ENCODE measurements at places on chromosomes 16 and 17.

- peak; percentile 72 for DNase-seq
These were observed 3.4 kb downstream of the TRAF4 start for GRCh38 chr17:28747051-28747691.

GRCh38 chr16:82044585-82044911 is 9.5 kb downstream of the HSD17B2 start:
- DNase-seq: no peak

DNA sequence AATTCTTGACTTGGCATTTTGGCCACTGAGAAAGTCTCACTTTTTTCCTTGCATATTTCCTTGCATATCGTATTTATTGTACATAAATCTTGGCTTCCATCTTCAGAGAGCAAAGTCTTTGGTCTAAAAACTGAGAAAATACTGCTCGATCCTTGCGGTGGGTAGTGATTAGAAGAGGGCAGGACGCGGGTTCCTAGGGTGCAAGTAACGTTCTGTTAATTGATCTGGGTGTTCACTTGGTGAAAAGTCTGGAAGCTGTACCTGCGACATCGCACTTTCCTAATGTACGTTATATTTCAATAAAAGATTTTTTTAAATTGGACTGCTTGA is 758 bp upstream of the UBALD2 start:
- DNase-seq: no peak

GRCh38 chr17:61942085-61942484 is 14.3 kb upstream of the INTS2 start:
- no peak for DNase-seq

DNA sequence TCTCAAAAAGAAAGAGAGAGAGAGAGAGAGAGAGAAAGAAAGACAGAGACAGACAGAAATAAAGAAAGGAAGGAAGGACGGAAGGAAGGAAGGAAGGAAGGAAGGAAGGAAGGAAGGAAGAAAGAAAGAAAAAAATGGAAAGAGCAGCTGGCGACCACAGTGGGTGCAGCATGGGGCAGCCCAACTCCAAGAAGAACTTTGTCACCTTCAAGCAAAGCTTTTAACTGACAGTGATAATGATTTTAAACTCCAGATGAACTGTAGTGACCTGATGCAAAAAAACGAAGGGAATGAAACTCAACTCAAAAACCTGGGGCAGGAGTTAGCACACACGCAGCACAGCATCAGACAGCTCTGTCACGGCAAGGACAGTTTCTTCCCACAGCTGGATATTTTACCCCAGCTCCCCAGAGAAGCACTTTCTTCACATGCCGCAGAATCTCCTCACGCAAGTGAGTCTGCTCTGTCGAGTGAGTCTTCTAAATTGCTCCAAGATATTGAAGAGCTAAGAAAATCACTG is 5.0 kb upstream of the ARHGAP17 start:
- DNase-seq: no peak

DNA sequence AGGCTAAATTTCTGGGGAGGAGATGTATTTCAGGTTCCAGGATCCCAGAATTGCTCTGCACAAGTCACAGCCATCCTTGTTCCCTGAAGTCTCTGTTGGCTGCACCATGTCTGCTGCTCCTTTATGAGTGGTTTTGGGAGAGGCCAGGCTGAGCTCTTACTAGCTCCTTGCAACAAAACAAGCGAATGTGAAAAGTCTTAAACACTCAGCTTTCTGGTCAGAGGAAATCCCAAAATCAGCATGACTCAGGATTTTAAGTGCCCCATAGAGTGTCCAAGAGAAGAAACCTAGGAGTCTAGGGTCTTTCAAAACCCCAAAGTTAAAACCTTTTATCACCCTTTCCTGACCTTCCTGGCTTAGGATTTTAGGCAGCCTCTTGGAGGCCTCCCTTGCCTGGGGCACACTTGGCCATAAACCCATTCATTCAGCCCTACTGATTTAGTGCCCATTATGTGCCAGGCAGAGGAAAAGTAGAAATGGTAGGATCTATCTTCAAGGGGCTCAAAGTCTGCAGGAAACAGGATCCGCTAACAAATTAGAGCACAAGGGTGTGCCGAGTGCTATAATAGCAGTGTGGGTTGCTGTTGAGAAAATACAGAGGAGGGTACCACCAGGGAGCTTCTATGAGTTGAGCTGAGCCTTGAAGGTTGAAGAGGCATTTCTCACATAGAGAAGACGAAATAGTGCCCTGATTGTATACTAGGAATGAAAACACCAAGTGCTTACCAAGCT is 36.9 kb downstream of the SOST start:
- peak; percentile 20 for DNase-seq

GRCh38 chr16:24698308-24698707 is 31.1 kb upstream of the TNRC6A start:
- no peak for DNase-seq

DNA sequence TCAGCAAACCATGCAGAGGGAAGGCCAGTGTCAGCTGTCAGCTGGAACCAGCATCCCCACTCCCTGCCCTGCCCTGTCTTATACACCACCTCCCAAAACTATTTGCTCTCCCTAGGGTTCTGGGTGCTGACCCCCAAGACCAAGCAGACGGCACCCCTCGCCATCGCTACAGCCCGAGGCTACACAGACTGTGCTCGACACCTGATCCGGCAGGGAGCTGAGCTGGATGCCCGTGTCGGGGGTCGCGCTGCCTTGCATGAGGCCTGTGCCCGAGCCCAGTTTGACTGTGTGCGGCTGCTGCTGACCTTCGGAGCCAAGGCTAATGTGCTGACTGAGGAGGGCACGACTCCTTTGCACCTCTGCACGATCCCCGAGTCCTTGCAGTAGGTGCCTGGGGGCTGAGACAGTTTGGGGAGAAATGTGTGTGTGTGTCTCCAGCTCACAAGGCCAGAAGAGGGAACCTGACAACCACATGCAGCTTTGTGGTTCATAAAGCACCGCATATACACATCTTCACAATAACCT is 1.5 kb downstream of the ASB16 start:
- no peak for DNase-seq

DNA sequence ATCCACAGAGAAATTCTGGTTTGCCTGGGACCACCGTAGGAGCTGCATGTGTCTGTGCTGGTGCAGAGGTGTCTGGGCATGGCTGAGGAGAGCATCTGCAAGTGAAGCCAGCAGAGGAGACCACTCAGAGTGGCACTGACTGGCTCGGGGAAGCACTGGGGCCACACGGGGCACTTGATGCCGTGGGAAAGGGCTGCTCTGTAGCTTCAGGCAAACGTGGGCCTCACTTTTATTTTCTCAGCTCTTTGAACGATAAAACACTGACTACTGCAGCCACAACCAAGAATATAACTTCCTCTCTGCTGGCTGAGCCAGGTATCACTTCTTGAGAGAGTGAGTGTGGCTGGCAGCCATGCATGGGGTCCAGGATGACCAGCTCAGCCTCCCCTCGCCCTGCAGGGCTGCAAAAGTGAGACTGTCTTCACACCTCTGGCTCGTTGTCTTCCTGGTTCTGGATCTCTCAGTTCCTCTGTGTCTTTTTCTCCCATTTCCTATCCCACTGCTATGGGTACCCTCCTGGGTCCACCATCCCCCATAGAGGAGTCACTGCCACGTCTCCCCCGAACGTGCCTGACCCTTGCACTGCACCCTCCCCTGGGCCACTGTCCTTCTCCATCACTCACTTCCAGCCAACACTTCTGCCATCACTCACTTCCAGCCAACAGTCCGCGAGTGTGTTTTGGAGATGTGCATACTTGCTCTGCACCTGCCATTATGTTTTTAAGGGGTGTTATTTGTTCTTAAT is 201.4 kb upstream of the CHMP6 start:
- no peak for DNase-seq

DNA sequence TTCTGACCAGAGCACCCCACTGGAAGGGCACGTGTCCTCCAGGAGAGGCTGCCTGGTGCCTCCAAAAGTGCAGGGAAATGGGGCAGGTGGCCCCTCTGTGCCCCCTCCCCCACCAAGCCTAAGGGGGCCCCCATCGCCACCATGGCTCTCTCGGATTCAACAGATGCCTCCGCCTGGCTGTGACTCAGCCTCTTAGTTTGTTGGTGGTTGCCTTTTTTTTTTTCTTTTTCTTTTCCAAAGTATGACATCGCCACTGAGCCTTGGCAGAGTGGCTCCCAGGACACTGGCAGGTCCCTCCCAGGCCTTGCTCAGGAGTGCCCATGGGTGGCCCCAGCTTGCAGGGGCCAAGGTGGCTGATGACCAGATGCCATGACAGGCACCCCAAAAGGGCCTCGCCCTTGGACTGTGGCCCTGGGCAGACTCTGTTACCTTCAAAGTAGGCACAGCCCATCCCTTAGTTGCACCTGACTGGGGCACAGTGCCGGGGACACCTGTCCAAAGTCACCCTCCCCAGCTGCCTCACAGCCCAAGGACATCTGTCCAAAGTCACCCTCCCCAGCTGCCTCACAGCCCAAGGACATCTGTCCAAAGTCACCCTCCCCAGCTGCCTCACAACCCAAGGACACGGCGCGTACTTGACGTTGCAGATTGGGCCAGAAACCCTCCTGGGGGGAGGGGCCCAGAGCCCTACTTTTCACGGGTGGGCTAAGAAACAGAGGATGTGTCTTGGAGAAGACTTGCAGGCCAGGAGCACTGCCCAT is 29.6 kb downstream of the NPTX1 start:
- DNase-seq: no peak

DNA sequence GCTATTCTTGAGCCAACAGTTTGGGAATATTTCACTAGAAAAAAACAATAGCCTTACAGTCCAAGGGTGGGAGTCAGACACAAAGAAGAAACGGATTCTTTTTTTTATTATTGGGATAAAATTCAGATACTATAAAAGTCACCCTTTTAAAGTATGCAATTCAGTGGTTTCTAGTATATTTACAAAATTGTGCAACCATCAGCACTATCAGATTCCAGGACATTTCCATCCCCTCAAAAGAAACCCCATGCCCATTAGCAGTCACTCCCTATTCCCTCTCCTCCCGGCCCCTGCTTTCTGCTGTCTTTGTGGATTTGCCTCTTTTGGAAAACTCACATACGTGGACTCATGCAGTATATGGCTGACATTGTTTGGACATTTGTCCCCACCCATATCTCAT is 134.4 kb downstream of the C16orf95 start:
- no peak for DNase-seq

- DNase-seq: no peak
These were observed 16.4 kb upstream of the SEC14L1 start for GRCh38 chr17:77124192-77124889.

- DNase-seq: no peak
These were observed 20.6 kb downstream of the VPS53 start for GRCh38 chr17:693791-694638.

DNA sequence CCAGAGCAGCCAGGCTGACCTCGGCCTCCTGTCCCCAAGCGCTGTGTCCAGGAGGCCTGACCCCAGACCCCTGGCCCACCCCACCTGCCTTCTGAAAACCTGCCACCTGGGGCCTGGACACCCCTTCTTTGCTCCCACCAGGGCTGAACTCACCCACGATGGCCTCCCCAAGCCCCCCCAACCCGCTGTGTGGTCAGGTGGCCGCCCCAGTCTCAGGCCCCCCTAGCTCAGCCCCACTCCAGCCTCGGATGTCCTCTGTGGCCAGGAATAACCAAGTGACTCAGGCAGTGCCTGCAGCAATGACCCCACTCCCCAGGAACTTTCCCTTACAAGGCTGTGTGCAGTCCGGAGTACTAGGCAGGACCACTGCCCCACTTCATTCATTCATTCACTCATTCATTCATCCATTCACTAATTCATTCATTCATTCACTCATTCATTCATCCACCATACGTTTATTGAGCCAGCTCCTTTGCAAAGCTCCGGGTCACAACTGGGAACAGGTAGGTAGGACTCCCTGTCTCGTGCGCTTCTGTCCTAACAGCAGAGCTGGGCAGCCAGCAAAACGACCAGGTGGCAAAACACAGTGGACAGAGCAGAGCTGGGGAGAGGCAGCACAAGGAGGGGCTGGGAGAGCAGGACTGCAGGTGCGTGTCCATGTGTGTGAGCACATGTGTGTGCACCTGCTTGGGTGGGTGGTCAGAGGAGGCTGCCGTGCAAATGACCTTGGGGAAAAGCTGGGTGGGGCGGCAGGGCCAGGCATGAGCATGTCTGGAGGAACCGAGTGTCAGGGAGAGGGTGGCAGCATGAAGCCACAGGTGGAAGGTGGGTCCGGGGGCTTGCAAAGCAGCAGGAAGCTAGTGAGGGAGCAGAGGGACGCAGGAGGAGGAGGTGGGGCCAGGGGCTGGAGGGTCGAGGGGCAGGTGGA is 75.8 kb upstream of the CBX4 start:
- DNase-seq: no peak

GRCh38 chr16:75745823-75746222 is 19.5 kb upstream of the CPHXL start:
- DNase-seq: no peak

- no peak for DNase-seq
These were observed 41.4 kb downstream of the ACTG1 start for GRCh38 chr17:81470944-81471817.

- no peak for DNase-seq
These were observed 146.7 kb downstream of the RAB11FIP4 start for GRCh38 chr17:31538080-31538762.

DNA sequence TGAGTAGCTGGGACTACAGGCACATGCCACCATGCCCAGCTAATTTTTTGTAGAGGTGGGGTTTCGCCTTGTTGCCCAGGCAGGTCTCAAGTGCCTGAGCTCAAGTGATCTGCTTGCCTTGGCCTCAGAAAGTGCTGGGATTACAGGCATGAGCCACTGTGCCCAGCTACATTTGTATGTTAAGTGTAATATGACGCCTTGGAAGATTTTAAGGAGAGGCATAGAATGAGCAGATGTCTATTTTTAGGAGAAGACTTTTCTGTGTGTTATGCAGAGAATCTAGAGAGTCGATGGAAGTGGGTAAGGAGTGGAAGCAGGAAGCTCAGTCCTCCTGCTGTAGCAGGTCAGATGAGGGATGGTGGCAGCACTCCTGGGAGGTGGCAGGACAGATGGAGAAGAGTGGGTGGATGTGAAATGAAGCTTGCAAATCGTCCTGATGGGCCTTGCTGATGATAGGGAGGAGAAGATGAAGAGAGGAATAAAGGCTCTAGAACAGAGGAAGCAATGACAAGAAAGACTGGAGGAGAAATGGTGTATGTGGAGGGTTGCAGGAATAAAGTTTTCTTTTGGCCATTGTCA is 125.3 kb downstream of the SHISA6 start:
- no peak for DNase-seq

GRCh38 chr16:68367030-68367429 is 56.2 kb downstream of the PRMT7 start:
- DNase-seq: peak; percentile 49

GRCh38 chr17:8150194-8151119 is 1.7 kb downstream of the PER1 start:
- no peak for DNase-seq

DNA sequence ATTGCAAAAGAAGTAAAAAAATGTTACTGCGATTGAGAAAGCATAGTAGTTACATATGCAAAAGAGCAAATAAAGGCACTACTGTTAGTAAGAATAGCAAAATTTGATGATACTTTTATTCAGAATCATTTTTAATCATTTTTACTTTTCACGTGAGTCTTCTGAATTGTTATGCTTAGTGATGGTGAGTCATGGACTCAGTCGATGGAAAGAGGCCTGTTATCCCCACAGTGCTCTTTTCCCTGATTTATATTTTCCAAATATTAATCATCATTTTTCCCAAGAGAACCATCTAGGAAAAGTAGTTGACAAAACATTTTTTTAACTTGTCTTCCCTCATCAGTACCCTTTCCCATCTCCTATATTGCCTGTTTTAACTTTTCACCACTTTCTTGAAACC is 181.1 kb downstream of the CHD9 start:
- no peak for DNase-seq

Measured in SK-MEL-5 (cell line).